ENCODE measurements at places on chromosomes 1 and 21.

- no peak for DNase-seq
Observed at GRCh38 chr1:159803956-159804689, 2.0 kb downstream of the FCRL6 start.

GRCh38 chr1:111754984-111755330 is 744 bp upstream of the DDX20 start:
- DNase-seq, result peak; percentile 80

- no peak for DNase-seq
Observed at GRCh38 chr1:45443580-45444446, 47.1 kb downstream of the TESK2 start.

- DNase-seq, result no peak
Observed at GRCh38 chr1:1827089-1827848, 49.0 kb upstream of the NADK start.

- peak; percentile 58 for DNase-seq
Observed at GRCh38 chr1:233238884-233239431, 56.6 kb downstream of the PCNX2 start.

GRCh38 chr1:245690156-245690690 is 535.4 kb downstream of the KIF26B start:
- no peak for DNase-seq
